NCI-H2171 (cell line): ENCODE measurements at places on chromosomes 13 and 19.

GRCh38 chr19:36773223-36773579 lies 594 bp upstream of the ZNF850 start:
- no peak for DNase-seq

GRCh38 chr19:18430417-18431144 lies 7.4 kb downstream of the ISYNA1 start:
- DNase-seq, result no peak

- DNase-seq, result no peak
These were observed 415.0 kb upstream of the SPRY2 start for GRCh38 chr13:80755910-80756309.

DNA sequence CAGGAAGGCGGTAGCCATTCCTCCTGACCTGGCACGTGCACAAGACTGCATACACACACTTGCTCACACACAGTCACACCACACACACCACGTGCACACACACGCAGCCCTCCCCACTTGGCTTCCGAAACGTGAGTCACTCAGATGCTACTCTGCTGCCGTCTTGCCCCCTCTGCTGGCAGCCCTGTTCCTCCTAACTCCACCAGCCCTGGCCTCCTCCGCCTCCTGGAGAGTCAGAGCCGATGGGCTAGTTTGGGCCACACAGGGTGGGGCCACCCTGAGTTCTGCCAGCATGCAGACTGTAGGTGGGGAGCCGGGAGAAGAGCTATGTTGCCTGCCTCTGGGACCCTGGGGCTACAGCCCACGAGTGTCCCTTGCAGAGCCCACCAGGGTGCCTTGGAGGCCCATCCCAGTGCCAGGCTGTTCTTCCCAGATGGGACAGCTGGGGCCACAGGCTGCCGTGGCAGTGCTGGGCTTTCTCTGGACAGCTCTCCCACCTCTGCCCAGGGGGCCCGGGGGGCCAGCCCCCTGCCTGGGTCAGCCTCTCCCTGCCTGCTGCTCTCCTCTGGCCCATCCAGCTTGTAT lies 12.1 kb downstream of the PIN1 start:
- peak; percentile 26 for DNase-seq

DNA sequence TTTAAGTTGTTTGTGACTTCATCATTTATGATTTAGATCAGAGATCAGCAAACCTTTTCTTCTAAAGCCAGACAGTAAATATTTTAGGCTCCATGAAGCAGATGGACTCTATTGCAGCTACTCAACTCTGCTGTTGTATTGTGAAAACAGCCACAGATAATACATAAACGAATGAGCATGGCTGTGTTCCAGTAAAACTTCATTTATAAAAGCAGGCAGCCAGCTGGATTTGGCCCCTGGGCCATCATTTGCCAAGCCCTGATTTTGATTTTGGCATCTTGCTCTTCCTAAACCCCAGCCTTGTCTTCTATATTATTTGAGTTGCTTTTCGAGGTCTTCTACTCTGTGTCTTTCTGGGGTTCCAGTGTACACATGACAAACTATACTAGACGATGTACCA lies 41.3 kb downstream of the RNASEH2B start:
- no peak for DNase-seq

DNA sequence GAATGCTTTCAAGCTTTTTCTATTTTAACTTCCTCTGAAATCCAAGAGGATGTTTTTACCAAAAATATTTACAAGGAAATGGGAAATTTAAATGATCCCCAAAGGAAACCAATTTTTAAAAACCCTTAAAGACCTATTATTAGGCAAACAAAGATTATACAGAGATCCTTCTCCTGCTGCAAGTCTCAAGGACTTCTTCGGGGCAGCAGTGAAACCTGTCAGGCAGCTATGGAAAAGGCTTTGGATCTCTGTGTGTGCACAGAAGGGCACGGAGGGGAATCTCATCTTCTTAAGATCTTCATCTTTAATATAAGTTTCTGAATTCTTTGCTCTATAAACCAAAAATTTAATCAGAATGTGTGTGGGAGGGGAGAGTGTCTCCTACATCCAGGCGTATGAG lies 36.0 kb upstream of the CLDN10 start:
- DNase-seq, result no peak

GRCh38 chr19:21202865-21203494 lies 61.1 kb downstream of the ZNF431 start:
- DNase-seq, result no peak

GRCh38 chr13:99246100-99246499 lies 12.1 kb downstream of the GPR18 start:
- no peak for DNase-seq

GRCh38 chr13:33003458-33004019 lies 12.7 kb upstream of the KL start:
- DNase-seq, result peak; percentile 8

DNA sequence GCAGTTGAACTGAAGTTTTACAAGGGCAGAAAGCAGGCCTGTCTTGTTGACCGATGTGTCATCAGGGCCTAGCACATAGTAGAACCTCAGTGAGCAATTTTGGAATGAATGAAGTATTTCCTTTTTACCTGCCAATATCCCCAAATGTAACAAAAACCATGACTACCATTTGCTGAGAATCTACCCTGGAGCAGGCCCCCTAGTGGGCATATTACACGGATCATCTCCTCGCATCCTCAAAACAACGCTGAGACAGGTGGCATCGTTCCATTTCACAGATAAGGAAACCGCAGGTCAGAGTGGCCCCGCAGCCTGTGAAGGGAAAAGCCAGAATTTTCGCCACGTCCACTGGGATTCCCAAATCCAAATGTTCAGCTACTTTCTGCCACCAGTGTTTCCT lies 77.9 kb downstream of the CACNA1A start:
- DNase-seq, result no peak

GRCh38 chr19:50447750-50448149 lies 15.1 kb downstream of the MYBPC2 start:
- no peak for DNase-seq

DNA sequence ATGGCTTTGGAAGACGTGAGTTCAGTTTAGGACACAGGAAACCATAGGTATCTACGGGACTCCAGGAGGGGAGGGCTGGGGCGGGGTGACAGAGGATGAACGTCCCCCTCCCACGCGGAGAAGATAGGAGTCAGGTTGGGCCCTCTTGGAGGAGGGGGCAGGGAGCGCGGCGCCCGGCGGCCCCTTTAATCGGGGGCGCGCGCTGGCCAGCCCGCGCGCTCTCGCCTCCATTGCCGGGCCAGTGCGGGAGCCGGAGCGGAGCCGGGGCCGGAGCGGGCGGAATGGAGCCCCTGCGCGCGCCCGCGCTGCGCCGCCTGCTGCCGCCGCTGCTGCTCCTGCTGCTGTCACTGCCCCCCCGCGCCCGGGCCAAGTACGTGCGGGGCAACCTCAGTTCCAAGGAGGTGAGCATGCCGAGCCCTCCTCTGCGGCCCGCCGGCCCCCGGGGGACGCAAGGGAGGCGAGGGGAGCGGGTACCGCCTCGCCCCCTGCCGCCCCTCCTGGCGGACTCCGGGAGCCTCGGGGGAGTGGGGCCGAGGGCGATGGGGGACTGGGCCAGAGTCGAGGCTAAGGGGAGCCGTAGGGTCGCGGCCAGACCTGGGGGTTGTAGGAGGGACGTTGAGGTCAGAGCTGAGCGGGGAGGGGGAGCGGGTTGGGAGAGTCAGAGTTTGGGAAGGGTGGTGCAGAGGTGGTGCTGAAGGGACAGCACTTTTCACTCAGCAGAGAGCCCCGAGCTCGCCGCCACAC lies at the start of gene TMEM145:
Gene TMEM145 (plus strand): TSS at position 214 of the 744 bp plus-strand sequence. CDS start 68 bp downstream, at position 282.
- DNase-seq, result peak; percentile 67

- DNase-seq, result peak; percentile 13
These were observed 432 bp downstream of the ZNF611 start for GRCh38 chr19:52734331-52734892.

DNA sequence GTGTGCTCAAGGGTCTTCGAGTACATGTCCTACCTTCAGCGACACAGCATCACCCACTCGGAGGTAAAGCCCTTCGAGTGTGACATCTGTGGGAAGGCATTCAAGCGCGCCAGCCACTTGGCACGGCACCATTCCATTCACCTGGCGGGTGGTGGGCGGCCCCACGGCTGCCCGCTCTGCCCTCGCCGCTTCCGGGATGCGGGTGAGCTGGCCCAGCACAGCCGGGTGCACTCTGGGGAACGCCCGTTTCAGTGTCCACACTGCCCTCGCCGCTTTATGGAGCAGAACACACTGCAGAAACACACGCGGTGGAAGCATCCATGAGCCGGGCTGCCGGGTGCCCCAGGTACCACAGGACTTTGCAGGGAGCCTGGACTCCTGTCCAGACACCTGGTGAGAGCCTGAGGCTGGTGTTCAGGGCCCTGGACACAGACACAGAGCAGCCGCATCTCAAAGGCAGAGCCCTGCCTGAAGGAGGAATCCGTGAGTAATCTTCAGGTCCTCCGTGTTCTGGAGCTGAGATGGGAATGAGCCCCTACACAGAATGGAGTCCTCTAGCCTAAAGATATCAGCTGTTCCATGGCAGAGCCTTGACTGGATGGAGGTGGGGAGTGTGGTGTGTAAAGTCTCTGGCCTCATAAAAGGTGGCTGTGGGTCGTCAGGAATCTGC lies 1.5 kb downstream of the ZNF581 start:
- DNase-seq, result no peak

DNA sequence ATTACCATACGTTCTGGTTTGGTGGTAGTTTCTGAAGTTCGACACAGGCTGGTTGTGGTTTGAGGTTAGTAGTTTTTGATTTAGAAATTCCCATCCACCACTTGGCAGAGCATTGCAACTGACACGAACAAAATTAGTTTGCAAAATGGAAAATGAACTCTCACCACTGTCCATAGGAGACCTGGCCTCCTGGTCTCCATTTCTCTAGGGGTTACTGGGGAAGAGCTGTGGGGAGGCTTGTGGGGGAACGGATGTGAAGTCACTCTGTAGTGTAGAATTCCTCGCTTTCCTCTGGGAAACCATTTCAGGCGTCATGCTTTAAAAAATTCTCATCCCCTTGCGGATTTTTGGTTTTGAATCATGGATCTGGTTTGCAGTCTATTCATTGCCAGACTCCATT lies 321.5 kb upstream of the MAB21L1 start:
- no peak for DNase-seq

DNA sequence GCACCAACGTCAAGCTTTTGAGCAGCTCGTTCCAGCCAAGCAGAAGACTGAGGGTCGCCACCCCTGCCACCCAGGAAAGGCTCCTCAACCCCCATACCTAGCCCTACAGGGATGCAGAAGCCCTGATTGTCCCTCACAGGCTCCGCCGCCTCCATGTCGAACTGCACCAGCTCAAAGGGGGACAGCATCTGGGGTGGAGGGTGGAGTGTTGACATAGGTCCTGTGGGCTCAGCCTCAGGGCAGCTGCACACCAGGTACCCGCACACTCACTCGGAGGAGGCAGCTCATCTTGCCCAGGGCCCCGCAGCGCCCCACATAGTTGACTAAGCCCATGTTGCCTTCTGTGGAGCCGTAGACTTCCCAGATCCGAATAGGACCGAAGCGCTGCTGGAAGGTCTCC lies 11.6 kb downstream of the SLC27A5 start:
- DNase-seq, result no peak

GRCh38 chr19:10686661-10687517 lies 14.3 kb upstream of the QTRT1 start:
- DNase-seq, result no peak

DNA sequence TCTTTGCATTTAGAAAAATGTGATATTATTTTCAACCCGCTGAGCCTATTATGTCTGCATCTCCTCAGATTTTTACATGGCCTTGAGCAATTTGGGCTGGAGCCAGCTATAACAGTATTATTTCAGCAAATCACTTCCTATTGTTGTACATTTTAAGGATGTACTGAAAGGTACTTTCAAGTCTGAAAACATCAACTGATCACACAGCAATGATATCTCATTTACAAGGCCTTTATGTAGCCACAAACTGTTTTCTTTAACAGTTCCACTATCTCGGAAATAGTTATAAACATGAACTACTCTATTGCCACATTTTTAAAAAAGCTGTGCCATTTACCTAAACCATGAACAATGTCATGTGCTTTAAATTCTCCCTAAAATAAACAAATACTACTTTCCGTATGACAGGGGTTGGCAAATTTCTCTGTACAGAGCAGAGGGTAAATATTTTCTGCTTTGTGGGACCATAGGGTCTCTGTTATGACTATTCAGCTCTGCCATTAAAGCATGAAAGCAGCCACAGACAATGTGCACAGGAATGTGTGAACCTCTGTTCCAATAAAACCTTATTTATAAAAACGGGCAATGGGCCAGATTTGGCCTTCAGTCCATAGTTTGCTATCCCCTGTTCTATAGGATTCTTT lies 560.4 kb downstream of the GPC6 start:
- DNase-seq, result no peak

DNA sequence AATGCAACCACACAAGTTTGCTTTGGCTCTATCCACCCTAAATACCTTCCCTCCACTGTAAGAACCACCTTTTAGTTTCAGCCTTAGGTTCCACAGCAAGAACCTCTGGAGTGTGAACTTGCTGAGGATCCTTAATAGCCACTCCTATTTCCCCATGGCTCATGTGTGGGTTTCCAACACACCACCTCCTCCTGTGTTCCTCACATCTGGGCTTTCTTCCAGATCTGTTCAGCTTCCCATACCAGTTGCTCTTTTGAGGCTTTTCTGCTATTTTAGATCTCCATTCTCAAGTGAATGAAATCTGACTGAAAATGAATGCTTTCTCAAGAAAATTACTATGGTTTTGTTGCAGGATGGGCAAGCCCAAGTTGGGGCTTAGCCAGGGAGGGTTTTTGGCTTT lies 104.8 kb upstream of the MIR17HG start:
- DNase-seq, result no peak

DNA sequence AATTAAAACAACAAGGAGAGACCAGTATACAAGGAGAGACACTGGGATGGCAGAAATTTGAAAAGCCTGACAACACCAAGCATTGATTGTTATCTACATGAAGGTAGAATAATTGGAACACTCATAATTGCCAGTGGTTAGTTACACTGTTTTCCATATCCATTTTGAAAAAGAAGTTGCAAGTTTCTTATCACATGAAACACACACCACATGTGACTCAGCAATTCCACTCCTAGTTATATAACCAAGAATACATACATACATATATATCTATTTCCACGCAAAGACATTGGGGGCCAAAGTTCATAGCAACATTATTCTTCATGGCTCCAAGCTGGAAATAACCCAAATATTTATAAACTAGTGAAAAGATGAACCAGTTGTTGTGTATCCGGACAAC lies 15.2 kb upstream of the PABPC3 start:
- DNase-seq, result no peak

GRCh38 chr19:53333463-53334449 lies at the start of gene ZNF845:
ZNF845 (plus strand) TSS chr19:53333749; CDS start chr19:53341308, 7,559 bp downstream.
- peak; percentile 79 for DNase-seq

DNA sequence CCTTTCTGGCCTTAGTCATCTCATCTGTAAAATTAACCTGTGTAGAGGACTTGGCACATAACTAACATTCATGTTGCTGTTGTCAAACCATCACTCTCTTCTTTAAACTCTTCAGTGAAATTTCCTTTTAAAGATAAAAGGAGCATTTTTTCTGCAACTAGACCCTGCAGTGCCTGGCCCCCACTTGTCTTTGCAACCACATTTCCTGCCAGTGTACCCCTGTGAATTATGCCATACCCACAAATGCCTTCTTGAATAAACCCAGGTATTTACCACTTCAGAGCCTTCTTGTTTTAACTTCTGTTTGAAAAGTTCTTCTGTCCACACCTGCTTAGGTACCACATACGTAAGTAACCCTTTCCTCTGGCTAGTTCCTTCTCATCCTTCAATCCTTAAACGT lies 118.8 kb downstream of the CDK8 start:
- no peak for DNase-seq

GRCh38 chr19:11300811-11301120 lies 4.8 kb downstream of the TSPAN16 start:
- no peak for DNase-seq
